ENCODE measurements at places on chromosomes 5 and 9.

GRCh38 chr9:20353931-20354652 is 268.2 kb downstream of the MLLT3 start:
- no peak for DNase-seq

DNA sequence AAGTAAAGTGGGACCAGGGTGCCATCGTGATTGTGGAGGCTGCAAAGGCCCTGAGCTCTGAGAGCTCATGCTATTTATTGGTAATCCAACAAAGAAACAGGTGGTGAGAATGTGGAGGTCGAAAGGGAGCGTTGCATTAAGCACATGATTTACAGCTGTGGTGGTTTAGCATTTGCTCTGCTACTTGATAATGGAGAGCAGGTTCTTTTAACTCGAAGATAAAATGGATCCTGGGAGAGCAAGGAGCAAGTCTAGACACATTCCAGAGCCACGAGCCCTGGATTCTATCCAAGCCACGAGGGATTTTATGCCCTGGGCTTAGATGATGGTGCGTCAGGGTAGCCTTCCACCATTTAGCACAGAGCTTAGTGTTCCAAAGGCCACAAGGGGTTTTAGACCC is 1710.1 kb upstream of the CDH9 start:
- no peak for DNase-seq

DNA sequence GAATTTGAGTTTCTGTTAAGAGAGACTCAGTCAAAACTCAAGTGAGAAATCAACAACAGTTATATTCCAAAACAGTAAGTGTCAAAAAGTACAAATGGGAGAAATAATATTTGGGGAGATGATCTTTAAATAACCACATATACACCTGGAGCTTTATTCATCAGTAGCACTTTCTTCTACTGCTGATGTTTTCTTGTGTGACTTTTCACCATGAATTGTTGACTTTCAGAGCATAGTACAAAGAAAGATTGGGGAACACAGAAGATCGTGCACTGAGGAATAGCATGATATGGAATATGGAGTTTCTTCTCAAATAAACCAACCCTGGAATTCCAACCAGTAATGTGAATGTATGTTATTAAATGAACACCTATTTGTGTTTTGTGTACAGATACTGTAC is 130.7 kb downstream of the MLLT3 start:
- no peak for DNase-seq

DNA sequence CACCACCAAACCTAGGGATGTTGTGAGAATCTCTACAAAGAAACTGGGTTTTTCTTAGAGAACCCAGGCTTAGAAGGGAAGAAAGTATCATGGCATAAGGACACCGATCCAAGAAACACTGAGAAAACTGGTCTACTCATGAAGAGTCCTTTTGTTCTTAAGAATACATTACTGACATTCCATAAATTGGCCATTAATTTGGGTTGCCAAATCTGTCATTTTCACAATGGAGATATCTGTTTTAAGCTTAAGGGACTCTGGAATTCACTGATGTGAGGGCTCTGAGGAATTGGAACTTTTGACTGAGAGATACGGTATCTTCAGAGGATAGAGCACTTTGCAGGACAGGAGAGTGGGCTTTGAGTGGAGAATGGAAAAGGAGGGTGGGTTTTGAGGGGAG is 315.3 kb upstream of the ZNF608 start:
- no peak for DNase-seq

Measured in GOT3 (cell line).